Regular cardiac myocyte (primary cell): ENCODE measurements at places on chromosomes 5 and 9. TPM values are rescaled to one million over a fixed set of nuclear protein-coding genes. Genes with fewer than 3 reads are reported as not detected.

C7 gene
- 0.96 and 24.8 TPM in 2 replicates for total RNA-seq

GRIN3A gene
- not detected in 2 replicates for total RNA-seq

FABP6 gene
- total RNA-seq: 0.19 TPM in 1 of 2 replicates, not detected in the other

SLC9A3 gene
- 0.77 and 1.1 TPM in 2 replicates for total RNA-seq

BAG1 gene
- 14.0 and 19.2 TPM in 2 replicates for total RNA-seq

PCDH1 gene
- 0.77 and 2.3 TPM in 2 replicates for total RNA-seq

HAVCR1 gene
- total RNA-seq: 0.38 and 0.56 TPM in 2 replicates

CDO1 gene
- 1.5 and 3.4 TPM in 2 replicates for total RNA-seq

NR5A1 gene
- total RNA-seq: under 0.01 TPM in 1 of 2 replicates, not detected in the other

PCDHGA6 gene
- total RNA-seq: 1.5 and 3.1 TPM in 2 replicates

PDCD1LG2 gene
- 12.1 and 22.4 TPM in 2 replicates for total RNA-seq

OMD gene
- total RNA-seq: not detected in 2 replicates

WDR38 gene
- not detected in 2 replicates for total RNA-seq

HSPA4 gene
- total RNA-seq: 150 and 213 TPM in 2 replicates

HEMGN gene
- not detected in 2 replicates for total RNA-seq

PRRX2 gene
- 3.9 and 4.6 TPM in 2 replicates for total RNA-seq

TSLP gene
- 13.5 and 13.6 TPM in 2 replicates for total RNA-seq

RRAGA gene
- 42.3 and 103 TPM in 2 replicates for total RNA-seq

SLC6A7 gene
- total RNA-seq: under 0.01 TPM in 2 replicates

MEIKIN gene
- total RNA-seq: under 0.01 TPM in 1 of 2 replicates, not detected in the other

PALM2AKAP2 gene
- 37.2 and 42.3 TPM in 2 replicates for total RNA-seq
